ENCODE measurements at places on chromosomes 11 and 22. TPM values are rescaled to one million over a fixed set of nuclear protein-coding genes. Genes with fewer than 3 reads are reported as not detected.

GRCh38 chr11:88105526-88105925, 69.7 kb downstream of the RAB38 start:
- no peak overlapping the region for H3K27ac ChIP-seq
- no peaks in the 10 kb centered on the region for H3K4me1 ChIP-seq
- H3K27me3 ChIP-seq = peaks cover 9% of the 10 kb centered on the region
- DNase-seq = no peak
- no peak overlapping the region for H3K4me3 ChIP-seq

- no peaks in the 10 kb centered on the region for H3K36me3 ChIP-seq
- DNase-seq = no peak
- H3K4me1 ChIP-seq = peaks cover 10% of the 10 kb centered on the region
- no peak overlapping the region for H3K4me3 ChIP-seq
- no peak overlapping the region for H3K27ac ChIP-seq
Measured at GRCh38 chr11:134578807-134579723, 167.0 kb upstream of the B3GAT1 start.

GRCh38 chr11:67489885-67490726, 7.3 kb downstream of the AIP start:
- peak overlapping the region; percentile 34 for H3K4me3 ChIP-seq
- H3K4me1 ChIP-seq = peaks cover 50% of the 10 kb centered on the region
- H3K27me3 ChIP-seq = no peaks in the 10 kb centered on the region
- peaks cover 57% of the 10 kb centered on the region for H3K36me3 ChIP-seq

DNA sequence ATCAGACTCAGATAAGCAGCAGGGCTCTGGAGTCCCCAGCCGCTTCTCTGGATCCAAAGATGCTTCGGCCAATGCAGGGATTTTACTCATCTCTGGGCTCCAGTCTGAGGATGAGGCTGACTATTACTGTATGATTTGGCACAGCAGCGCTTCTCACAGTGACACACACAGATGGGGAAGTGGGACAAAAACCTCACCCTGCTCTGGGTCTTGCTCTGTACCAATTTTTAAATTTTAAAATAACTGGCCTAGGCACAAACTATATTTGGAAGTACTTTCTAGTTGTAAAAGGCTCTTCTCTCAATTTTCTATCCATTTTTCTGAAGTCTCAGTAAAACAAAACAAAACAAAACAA, 131.7 kb downstream of the VPREB1 start:
- H3K27me3 ChIP-seq = peaks cover 40% of the 10 kb centered on the region
- no peaks in the 10 kb centered on the region for H3K4me1 ChIP-seq
- no peak overlapping the region for H3K27ac ChIP-seq
- no peak overlapping the region for H3K4me3 ChIP-seq

DNA sequence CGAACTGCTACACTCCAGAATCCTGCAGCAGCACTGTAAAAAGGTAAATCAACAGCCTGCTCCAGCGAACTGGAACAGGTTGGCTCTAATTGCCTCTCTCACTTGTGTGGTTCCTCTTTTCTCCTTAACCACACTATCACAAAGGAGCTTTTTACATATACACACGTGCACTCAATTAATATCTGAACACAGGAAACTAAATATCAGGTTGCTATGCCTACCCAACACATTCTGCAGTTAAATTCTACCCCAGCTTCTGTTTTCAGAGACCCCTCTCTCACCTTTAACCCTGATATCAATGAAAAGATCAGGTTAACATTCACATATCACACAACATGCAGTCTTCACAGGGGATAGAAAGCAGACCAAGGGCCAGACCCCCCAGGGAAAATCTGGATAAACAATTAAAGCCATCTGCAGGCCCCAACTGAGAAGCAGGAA, 11.0 kb downstream of the RBFOX2 start:
- H3K4me3 ChIP-seq = no peak overlapping the region
- H3K27me3 ChIP-seq = peaks cover 6% of the 10 kb centered on the region
- H3K36me3 ChIP-seq = no peaks in the 10 kb centered on the region
- H3K4me1 ChIP-seq = peaks cover 12% of the 10 kb centered on the region

The MRGPRX3 gene
- total RNA-seq = not detected

GRCh38 chr11:72745925-72746550, 6.2 kb downstream of the ARAP1 start:
- no peak overlapping the region for H3K27ac ChIP-seq
- H3K27me3 ChIP-seq = no peaks in the 10 kb centered on the region
- no peak overlapping the region for H3K4me3 ChIP-seq
- no peak for DNase-seq

DNA sequence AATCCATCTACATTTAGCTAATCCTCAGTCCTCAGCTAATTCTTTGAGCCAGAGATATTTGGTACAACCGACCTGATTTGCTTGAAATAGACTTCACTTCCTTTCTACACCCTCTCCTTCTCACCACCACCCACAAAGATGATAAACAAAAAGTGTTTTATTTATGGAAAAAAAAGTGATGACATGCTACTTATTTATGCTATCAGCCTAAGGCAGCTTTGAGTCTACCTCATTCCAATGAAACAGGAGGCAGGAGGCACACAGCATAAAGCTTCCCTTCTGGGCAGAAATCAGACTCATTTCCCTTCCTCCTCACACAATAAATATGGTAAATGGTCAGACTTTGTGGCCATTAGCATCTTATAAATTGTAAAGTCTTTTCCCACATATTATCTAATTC, 325.7 kb downstream of the SOX6 start:
- H3K36me3 ChIP-seq = no peaks in the 10 kb centered on the region
- no peaks in the 10 kb centered on the region for H3K4me1 ChIP-seq
- no peaks in the 10 kb centered on the region for H3K27me3 ChIP-seq
- no peak overlapping the region for H3K4me3 ChIP-seq

The SEC14L6 gene
- total RNA-seq = not detected

- DNase-seq = no peak
- peaks cover 28% of the 10 kb centered on the region for H3K36me3 ChIP-seq
- no peaks in the 10 kb centered on the region for H3K4me1 ChIP-seq
Measured at GRCh38 chr22:23803001-23803819, 16.4 kb downstream of the SMARCB1 start.

The OR5A1 gene
- total RNA-seq = not detected
